Urothelium cell line (cell line): ENCODE measurements at places on chromosomes 6 and 20.

DNA sequence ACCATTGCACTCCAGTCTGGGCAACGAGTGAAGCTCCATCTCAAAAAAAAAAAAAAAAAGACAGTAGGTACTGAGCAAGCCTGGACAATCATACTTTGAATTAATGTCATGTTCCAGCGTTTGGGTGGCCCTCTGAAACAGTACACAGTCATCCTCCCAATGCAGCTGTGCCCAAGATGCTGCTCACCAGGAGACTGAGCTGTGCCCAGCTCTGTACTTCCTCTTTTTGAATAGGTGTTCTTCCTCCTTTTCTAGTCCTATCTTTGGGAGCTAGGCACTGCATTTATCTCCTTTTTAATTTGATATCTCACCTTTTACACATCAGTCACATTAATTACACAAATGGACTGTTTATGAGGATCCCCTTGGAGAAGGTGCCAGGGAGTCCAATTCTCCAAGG, 101.5 kb downstream of the RPP40 start:
- DNase-seq = no peak

DNA sequence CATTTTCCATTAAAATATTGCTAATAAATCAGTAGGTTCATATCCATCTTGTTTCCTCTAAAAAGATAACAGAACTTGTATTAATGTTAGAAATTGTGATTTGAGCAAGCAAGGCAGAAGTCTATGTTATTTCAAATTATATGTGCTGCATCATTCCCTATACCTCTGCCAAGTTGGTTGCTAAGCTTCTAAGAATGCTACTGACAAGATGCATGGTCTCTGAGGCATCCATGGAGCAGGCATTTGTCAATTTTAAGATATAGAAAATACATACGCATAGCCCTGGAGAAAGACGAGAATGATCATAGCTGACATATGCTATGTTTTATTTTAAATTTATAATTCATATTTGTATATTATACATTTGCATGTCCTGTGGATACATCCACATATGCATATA, 168.3 kb upstream of the THEMIS start:
- no peak for DNase-seq

DNA sequence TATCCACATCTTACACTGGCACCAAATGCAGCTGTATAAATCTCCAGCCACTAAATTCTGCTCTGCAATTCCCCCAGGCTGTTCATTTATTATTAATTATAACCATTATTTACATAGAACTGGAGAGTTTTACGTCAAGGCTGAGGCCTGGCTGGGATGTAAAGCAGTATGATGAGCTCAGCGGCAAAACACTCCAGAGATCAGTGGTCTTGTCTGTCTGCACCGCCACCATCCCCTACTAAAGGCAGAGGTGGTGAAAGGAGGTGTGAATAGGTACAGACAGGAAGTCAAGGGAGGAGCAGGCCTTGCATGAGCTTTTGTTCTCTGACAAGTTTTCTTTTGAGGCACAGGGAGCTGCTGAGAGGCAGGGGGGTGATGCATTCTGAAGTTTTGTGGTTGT, 159.9 kb upstream of the PCSK2 start:
- DNase-seq = no peak

DNA sequence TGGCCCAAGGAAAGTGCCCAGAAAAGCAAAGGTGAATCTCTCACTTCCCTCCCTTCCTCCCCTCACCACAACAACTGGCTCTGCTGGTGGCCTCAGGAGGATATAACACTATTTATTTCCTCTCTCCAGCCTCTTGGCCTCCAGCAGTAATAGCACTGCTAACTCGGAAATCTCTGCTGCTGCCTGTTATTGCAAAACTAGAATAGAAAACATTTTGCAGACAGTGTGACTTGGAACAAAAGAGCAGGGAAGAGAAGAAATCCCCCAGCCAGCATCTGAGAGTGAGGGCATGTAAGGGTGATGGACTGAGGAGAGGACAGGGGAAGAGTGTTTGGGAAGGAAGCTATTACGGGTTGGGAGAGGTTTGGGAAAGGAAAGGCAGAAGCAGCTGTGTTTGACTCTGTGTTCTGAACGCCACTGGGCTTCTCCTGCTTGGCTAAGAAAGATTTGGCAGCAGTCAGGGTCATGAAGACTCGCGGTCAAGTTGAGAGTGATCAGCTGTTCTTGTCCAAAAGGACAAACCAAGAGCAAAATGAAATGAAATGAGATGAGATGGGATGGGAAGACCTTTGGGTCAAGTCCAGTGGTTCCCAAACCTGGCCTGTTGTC, 81.0 kb upstream of the SNX9 start:
- no peak for DNase-seq

- peak; percentile 88 for DNase-seq
These were observed 100.3 kb downstream of the GMPR start for GRCh38 chr6:16338577-16339264.

DNA sequence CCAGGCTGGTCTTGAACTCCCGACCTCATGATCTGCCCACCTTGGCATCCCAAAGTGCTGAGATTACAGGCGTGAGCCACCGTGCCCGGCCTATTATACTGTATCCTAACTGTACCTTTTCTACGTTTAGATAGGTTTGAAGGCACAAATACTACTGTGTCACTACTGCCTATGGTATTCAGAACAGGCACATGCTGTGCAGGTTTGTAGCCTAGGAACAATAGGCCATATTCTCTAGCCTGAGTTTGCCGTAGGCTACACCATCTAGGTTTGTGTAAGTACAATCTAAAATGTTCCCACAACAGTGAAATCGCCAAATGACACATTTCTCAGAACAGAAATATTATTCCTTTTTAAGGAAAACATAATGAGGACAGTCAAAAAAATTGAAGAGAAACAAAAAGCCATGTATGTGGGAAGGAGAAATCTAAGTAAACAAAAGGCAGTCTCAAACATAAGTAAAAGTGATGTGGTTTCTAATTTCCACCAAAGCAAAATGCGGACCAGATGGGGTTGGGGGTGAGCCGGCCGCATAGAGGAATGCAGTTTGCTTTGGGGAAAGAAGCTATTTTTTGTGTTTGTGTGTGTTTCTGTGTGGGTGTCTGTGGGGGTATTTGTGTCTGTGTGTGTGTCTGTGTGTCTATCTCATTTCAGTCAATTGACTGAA, 192.6 kb upstream of the SALL4 start:
- DNase-seq = no peak

GRCh38 chr6:57017841-57018240, 28.7 kb upstream of the KIAA1586 start:
- no peak for DNase-seq
